ENCODE measurements at places on chromosomes 4 and X.

DNA sequence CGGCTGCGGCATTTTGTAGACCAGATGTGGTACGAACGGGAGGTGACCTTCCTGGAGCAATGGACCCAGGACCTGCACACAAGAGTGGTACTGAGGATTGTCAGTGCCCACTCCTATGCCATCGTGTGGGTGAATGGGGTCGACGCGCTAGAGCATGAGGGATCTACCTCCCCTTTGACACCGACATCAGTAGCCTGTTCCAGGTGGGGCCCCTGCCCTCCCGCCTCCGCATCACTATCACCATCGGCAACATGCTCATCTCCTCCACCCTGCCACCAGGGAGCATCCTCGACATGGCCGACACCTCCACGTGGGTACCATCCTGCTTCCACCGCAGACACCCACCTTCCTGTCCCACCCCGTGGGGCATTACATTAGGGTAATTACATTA is 46.2 kb downstream of the SMARCA5 start:
- DNase-seq: no peak

GRCh38 chr4:13294961-13295605 is 189.1 kb downstream of the RAB28 start:
- no peak for DNase-seq

DNA sequence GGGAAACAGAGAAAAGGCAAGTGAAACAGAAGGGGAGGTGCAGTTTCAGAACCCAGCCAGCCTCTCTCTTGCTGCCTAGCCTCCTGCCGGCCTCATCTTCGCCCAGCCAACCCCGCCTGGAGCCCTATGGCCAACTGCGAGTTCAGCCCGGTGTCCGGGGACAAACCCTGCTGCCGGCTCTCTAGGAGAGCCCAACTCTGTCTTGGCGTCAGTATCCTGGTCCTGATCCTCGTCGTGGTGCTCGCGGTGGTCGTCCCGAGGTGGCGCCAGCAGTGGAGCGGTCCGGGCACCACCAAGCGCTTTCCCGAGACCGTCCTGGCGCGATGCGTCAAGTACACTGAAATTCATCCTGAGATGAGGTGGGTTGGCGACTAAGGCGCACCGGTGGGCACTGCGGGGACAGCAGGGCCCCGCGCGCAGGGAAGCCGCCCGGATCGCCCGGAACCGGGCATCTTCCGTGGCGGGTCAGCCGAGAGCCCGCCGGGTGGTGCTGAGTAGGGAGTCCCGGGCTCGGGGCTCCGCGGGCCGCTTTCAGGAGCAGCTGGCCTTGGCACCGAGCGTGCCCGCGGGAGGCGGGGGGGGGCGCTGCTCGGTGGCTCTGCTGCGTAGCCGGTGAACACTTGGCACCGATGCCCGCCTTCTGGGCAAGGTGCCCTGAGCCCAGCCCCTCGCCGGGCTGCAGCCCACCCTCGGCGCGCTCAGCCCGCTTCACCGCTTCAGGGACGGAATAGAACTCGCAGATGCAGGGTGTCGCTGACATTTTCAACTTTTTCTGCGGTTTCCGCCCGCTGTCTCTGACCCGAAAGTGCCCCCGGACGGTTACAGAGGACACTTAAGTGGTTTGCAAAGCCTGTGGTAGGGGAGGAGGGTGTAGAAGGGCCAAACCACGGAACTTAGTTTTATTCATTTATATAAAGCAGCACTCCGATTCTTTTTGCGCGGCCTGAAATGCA is at the start of gene CD38:
CD38 (plus strand) TSS at position 40 of the 953 bp plus-strand sequence; CDS start at position 127, 87 bp downstream.
- DNase-seq: peak; percentile 15

- no peak for DNase-seq
Observed at GRCh38 chrX:21721195-21721594, 36.7 kb downstream of the SMPX start.

DNA sequence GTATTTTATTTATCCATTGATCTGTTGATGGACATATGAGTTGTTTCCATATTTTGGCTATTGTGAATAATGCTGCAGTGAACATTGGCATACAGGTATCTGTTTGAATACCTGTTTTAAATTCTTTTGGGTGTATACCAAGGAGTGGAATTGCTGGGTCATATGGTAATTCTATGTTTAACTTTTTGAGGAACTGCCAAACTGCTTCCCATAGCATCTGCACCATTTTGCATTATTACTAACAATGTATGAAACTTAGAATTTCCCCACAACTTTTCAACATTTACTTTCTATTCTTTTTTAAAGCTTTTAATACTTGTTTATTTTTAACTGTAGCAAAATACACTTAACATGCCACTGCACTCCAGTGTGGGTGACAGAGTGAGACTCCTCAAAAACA is 57.0 kb upstream of the MSN start:
- no peak for DNase-seq

- no peak for DNase-seq
Observed at GRCh38 chr4:169102026-169102425, 92.0 kb upstream of the CBR4 start.

- no peak for DNase-seq
Observed at GRCh38 chr4:37795581-37796195, 30.8 kb upstream of the PGM2 start.

DNA sequence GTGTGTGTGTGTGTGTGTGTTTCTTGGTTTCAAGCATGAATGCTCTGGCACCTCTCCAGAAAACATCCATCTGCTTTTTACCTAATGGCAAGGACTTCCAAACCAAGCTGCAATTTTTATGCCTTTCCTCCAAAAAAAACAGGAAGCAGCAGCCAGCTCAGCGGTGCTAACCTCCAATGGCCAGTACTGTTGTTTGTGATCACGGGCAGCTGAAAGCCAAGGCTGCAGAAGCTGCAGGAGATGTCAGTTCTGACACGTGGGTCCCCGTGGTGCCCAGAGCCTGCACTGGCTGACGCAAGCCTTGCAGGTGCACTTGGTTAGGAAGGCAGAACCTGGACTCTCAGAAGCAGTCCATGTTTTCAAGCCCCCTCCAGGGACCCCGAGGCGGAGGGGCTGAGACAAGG is 313.6 kb upstream of the DDX53 start:
- no peak for DNase-seq

- DNase-seq: no peak
Observed at GRCh38 chrX:56744996-56745395, 16.0 kb downstream of the NBDY start.

DNA sequence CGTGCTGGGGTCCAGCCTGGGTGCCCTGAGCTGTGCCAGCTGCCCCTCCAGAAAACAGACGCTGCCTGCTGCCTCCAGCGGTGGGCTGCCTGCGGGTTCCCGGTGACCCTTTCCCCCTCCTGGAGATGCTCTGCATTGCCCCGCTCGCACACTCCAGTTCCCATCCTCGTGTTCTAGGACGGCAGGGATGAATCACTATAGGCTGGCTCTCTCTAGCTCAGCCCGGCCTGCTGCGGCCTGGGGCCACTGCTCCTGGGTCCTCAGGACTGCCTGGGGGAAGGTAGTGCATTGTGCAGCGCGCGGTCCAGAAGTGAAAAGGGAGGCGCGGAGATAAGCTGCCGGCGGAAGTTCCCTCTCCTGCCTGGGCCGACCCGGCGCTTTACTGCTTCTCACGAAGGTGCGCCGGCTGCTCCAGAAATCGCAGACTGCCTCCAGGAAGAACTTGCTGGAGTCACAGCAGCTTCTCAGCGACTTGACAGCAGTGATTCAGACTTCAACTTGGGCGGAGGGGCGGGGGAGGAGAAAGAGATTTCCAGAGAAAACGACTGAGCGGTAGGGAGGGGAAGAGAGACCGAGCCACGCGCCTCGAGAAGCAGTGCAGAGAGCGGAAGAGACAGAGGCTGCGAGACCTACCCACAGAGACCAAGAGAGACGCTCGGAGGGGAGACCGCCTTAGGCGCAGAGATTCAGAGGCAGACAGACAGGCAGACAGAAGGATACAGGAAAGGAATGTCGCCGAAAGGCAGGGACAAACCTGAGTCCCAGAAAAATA is 6.7 kb upstream of the MSX1 start:
- DNase-seq: no peak

DNA sequence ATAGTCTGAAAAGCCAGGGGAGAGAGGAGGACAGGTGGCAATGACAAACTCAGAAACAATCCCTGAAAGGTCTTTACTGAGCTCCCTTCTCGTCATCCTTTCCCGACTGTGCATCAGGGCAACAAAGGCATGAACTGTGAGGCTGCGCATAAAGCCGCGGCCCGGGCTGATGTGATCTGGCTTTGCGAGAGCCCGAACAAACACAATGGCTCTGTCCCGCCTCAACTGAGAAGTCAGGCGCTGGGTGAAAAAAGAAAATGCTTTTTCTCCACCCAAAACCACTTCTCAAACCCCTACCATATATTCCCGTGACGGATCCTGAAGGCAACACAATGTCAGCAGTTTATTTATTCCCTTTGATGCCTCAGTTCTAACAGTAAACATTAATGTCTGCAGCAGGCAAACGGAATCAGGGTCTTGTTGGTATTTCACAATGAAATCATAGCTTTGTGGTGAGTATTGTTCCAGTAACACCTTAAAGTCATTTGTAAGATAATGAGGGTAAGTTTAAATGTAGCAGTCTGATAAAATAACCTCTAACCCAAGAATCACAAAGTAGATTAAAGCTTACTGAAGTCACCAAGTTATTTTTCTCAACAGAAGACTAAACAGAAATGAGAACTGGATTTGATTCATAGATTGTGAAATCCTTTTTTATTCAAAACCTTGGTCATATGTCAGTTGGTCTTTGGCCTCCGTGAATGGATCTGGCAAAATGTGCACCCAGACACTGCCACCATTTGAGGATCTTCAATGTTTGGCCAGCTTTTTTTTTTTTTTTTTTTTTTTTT is 67.4 kb downstream of the APBB2 start:
- no peak for DNase-seq

GRCh38 chr4:111952688-111953087 is 192.6 kb upstream of the FAM241A start:
- no peak for DNase-seq

- no peak for DNase-seq
Observed at GRCh38 chr4:151675411-151675971, 85.3 kb downstream of the GATB start.

DNA sequence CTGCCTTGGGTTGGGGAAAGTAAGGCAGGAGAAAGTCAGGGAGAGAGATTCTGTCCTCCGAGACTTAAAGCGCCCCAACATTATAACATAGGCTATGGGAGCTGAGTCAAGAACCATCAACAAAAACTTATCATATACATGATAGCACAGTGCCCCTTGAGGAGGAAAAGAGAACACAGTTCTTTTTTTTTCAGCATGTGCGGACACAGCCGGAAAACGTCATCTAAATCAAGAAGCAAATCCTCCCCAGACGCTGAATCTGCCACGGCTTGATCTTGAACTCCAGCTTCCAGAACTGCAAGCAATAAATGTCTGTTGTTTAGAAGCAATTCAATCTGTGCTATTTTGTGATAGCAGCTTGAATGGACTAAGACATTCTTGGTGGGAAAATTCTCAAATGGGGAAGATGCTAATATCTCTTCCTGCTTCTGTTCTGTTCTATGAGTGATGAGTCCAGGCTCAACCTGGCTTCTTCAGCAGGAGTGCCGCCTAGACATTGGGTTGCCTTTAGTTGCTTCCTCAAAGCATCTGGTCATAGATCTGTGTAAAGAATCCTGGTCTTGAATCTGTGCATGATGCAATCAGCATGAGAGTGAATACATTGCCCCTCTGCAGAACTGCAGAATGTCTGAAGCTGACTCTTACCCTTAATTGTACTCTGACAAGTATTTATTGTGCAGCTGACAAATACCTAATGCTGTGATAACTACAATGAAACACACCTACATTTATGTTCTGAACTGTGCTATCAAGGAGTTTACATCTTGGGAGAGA is 549.8 kb upstream of the PRKX start:
- no peak for DNase-seq

GRCh38 chr4:169315530-169316343 is 45.0 kb upstream of the SH3RF1 start:
- DNase-seq: no peak

- no peak for DNase-seq
Observed at GRCh38 chrX:39248330-39248729, 447.1 kb downstream of the MID1IP1 start.

- no peak for DNase-seq
Observed at GRCh38 chr4:21801661-21802385, 146.7 kb downstream of the KCNIP4 start.

DNA sequence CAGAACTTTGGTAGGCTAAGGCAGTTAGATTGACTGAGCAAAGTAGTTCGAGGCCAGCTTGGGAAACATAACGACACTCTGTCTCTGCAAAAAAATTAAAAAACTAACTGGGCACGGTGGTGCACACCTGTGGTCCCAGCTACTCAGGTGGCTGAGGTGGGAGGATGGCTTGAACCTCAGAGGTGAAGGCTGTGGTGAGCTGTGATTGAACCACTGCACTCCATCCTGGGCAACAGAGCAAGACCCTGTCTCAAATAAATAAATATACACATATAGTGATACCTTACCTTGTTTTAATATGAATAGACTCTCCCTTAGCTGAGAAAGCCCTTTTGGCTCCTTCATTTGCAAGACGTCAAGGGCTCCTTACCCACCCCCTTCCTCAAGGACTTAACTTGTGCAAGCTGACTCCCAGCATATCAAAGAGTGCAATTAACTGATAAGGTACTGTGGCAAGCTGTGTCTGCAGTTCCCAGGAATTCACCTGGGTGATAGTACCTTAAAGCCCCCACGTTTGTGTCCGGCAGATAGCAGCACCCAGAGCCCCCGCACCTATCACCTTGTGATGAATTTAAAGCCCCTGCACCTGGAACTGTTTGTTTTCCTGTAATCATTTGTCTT is 655.6 kb upstream of the GALNTL6 start:
- no peak for DNase-seq

DNA sequence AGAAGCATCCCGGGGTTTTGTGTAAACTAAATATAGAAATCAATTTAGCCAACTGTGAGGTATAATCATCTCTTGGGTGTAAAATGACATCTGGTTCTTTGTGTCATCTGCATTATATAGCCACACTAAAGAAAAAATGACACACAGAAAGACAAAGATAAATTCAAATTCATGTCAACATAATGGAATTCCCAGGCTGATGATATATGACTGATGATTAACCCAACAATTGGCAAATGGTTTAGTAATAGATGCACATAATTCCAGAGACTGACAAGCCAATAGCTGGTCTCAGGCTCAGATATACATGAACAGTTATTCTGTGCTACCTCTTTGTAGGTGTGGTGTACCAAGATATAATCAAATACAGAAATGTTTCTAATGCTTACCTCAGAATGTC is 375.4 kb upstream of the PITX2 start:
- DNase-seq: no peak

DNA sequence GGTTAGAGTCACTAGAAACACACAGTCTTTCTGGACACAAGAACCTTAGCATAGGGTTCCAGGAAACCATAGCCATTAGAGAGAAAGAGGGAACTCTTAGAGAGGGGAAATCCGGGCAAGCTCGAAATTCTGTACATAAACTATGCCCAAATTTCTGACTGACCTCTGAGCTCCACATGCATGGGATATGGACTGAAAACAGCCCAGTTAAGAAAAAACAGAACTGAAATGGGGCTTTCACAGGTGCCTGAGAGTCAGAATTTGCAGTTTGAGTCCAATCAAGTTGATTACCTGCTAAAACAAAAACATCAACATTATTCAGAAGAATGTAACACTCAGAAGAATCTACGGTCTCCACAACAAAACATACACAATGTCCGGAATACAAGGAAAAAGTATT is 13.1 kb downstream of the DCHS2 start:
- DNase-seq: no peak

Data from activated gamma-delta T cell treated with anti-CD3 and anti-CD28 coated beads, Interleukin-2, amount 50 U/mL, for 16 hours (primary cell).